ENCODE measurements at places on chromosomes 7 and 10.
A peak's percentile ranks its signal among the peaks of the same experiment; 100 is the strongest.

GRCh38 chr10:81472927-81473470 is 402.0 kb upstream of the NRG3 start:
- no peak for DNase-seq

DNA sequence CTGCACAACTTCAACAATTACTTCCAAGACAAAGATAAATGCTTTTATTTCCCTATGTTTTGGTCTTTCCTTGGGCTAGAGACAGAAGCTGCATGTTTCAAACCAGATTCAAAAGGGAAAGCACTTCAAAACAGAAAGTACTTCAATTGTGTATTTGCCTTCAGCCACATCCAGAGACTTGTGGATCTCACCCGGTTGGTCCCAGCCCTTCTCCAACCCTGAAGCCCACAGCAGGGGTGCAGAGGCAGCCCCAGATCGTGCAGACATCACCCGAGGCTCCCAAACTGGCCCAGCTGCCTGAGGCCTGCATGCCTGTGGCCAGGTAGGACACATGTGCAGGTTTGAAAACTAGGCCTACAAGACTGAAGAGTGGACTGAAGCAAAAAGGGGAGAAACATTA is 80.8 kb downstream of the ALOX5 start:
- no peak for DNase-seq

GRCh38 chr7:120981888-120982615 is 6.5 kb upstream of the CPED1 start:
- DNase-seq: no peak

DNA sequence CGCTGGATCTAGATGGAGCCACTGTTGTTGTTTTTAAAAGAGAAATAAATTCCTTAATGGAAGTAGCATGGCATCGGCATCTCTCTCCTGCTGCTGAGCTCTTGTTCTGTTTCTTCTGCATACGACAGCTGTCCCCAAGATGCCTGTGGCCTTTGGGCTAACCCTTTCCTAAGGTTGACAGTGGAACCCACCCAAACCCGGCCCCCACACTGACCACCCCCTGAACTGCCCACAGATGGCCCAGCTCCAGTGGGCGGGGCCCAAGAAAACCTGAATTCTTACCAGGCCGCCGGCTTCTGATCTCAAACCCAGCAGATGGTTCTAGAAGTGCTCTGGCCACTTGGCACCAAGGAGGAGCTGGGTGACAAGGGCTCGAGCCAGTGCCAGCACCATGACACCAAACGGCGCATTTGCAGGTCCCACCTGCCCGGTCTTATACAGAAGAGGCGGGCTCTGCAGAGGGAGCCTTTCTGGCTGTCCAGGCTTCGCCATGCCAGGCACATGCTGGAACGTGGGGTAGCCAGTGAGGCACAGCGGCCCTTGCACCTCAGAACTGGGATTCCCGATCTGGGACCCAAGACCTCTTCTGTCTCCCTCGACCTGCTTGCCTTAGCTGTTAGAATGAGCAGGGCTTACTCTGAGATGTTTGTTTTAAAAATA is 82.7 kb downstream of the RGS10 start:
- DNase-seq: no peak

GRCh38 chr7:107461938-107462533 is 7.8 kb upstream of the GPR22 start:
- DNase-seq: no peak

- DNase-seq: no peak
Measured at GRCh38 chr10:78044179-78044578, 10.5 kb downstream of the RPS24 start.

- no peak for DNase-seq
Measured at GRCh38 chr7:30920584-30921539, 9.2 kb downstream of the AQP1 start.

- DNase-seq: no peak
Measured at GRCh38 chr10:16942381-16943078, 125.3 kb upstream of the RSU1 start.

DNA sequence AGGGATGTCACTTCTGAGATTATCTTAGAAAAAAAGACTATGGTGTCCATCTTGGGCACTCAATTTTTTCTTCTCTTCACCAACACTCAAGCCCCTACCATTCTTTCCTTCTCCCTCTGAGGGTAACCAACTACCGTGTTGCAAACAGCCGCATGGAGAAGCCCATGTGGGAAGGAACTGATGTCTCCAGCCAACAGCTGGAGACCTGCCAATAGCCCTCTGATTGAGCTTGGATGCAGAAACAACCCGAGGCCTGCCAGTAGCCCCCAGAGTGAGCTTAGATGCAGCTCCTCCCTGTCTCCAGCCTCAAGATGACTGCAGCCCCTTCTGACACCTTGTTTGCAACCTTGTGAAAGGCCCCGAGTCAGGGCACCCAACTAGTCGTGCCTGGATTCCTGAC is 36.4 kb upstream of the CHCHD3 start:
- no peak for DNase-seq

- no peak for DNase-seq
Measured at GRCh38 chr7:154620141-154620755, 382.7 kb downstream of the PAXIP1 start.

- no peak for DNase-seq
Measured at GRCh38 chr10:37794305-37794976, 63.0 kb downstream of the ZNF248 start.

- no peak for DNase-seq
Measured at GRCh38 chr10:37934791-37935190, 41.7 kb downstream of the ZNF25 start.

- DNase-seq: peak; percentile 51
Measured at GRCh38 chr7:100694098-100694745, at the start of gene GIGYF1. Gene GIGYF1, minus strand, starts transcription at chr7:100694250. Its CDS starts 6,012 bp downstream, at chr7:100688238.

GRCh38 chr10:46527241-46527811 is 29.1 kb downstream of the GPRIN2 start:
- DNase-seq: no peak

DNA sequence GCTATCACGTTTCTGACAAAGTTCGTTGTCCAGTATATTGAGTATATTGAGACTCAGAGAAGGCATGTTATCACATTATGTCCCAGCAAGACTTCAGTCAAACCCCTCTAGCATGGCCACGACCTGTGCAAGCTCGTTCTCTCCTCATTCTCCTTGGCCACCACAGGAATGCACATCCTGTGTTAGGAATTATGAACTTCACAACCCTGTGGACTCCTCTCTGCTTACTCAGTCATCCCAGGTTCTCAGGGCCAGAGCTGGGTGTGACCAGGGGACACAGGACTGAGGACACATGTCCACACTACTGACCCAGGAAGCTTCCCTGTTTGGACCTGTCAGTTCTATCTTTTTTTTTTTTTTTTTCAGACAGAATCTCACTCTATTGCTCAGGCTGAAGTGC is 4.4 kb downstream of the SH2D4B start:
- no peak for DNase-seq

DNA sequence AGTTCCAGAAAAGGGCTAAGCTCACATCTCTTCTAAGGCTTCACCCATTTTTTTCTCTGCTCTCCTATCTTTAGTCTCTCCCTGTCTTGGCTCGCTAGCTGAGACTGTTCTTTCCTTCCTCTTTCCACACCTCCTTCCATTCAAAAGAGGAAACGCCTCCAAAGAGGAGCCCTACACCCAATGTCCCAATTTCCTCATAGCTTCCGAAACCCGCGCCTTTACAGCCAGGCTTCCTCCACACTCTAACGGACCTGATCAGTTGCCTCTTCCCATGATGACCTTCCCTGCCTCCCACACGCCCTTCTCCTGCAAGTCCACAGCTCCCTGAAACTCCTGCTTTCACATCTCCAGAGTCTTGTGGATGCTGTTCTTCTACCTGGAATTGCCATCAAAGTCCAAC is 71.7 kb downstream of the COBL start:
- no peak for DNase-seq

GRCh38 chr10:97355571-97355975 is 21.0 kb upstream of the FRAT2 start:
- DNase-seq: peak; percentile 12

- no peak for DNase-seq
Measured at GRCh38 chr7:102943423-102944169, 30.8 kb downstream of the LRRC17 start.

DNA sequence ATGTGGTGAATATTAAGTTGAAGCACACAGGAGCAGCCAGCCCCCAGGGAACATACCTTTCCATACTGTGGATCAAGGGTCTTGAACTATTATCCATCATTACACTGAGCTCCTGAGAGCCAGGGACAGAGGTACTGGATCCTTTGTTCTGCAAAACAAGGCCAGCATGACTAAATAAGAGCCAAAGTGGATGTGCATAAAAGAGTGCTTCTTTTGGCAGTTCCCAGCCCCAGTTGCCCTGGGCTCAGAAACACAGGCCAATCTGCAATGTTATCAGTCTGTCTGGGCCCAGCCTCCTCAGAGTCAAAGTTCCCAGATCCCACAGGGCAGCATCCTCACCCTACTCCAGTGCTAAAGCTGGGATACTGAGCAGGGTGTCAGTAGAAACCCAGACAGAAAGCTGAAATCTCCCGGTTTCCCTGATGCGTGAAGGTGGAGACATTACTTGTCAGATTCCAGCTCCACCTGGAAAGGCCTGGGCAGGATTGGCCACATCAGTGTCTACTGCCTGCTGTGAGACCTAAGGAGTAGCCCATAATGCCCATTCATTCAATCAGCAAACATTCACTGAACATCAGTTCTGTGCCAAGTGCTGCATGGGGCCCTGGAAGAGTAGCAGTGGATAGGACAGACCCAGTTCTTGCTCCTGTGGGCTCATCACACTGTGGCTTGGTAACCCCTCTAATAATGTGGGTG is 342.7 kb downstream of the CXCL12 start:
- no peak for DNase-seq

DNA sequence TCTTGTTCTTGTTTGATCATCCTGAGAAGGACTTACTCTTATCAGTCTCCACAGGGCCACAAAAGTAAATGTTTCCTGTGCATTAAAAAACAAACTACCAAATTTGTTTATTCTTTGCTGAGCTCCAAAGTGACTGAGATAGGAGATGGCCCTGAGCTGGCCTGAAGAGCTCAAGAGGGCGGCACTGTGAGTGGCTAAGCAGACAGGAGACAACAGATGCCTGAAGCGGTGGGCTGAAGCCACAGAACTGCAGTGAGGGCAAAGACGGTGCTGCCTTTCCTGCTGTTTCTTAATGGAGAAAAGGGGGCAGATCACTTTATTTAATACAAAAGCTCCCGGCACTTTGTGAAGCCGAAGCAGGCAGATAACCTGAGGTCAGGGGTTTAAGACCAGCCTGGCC is 379.6 kb downstream of the ARL4A start:
- DNase-seq: no peak

- DNase-seq: no peak
Measured at GRCh38 chr10:130193493-130194193, 57.5 kb downstream of the GLRX3 start.

- no peak for DNase-seq
Measured at GRCh38 chr7:27526131-27526530, 136.6 kb downstream of the HIBADH start.

DNA sequence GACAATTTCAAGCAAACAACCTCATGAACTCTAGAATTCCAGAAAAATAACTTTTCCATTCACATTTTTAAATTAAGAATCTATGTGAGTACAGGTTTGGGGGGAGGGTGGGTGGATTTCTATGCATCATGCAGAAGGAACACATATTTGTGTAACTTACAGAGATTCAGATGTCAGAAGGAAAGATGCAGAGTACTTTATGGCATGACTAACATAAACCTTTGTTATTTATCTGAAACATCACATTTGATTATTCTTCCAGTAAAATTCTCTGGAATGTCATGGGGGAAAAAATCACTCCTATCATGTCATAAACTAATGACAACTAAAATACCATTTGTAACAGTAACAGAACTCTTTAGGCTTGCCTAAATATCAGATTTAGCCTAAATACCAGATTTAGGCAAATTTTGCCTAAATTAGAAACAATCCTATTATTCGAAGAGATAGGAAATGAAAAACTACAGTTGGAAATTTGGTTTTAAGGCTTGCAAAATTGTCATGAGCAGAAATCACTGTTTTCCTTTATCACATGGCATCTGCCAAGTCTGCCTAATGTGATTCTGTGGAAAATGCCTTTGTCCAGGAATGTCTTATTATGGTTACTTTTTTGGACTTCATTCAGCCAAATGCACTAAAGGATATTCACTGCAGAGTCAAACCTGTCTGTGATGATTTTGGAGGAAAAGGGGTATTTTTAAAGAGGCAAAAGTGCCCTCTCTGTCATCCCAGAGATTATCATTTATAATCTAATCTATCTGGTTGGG is 527.7 kb upstream of the CELF2 start:
- no peak for DNase-seq

GRCh38 chr10:86337121-86337601 is 29.4 kb downstream of the GRID1 start:
- no peak for DNase-seq

DNA sequence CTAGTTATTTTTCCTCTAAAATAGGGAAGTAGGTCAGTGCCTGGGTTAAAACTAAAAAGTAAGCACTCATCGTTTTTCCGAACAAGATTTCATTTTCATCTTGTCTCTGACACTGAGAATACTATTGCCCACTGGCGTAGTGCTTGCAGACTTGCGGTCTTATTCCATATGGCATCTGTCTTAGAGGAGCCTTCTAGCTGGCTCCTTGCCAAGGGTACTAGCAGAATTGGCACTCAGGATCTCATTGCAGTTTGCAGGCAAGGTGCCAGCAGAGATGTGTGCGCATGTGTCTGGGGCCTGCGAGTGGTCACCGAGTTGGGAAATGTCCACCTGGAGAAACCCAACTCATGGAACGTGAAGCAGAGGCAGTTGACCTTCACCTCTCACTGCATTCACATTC is 143.4 kb downstream of the CELF2 start:
- no peak for DNase-seq
